ENCODE measurements at places on chromosomes 1 and 21. TPM values are rescaled to one million over a fixed set of nuclear protein-coding genes. Genes with fewer than 3 reads are reported as not detected.
A peak's percentile ranks its signal among the peaks of the same experiment; 100 is the strongest.

DNA sequence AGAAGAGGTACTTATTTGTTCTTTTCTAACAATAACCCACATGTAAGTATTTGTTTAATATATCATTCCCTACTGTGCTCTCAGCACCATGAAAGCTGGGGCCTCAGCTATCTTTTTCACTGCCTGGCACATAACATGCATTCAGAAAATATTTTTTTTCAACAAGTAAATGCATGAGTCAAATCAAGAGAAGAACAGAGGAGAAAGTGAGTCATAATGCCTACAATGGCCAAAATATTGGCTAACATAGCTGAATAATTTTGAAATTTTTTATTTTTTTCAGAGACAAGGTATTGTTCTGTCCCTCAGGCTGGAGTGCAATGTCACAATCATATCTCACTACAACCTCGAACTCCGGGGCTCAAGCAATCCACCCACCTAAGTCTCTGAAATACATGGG is 252.2 kb upstream of the ADAMTS5 start:
- H3K27ac ChIP-seq, result no peak overlapping the region
- no peaks in the 10 kb centered on the region for H3K27me3 ChIP-seq
- H3K36me3 ChIP-seq, result no peaks in the 10 kb centered on the region
- no peak for DNase-seq
- no peaks in the 10 kb centered on the region for H3K4me1 ChIP-seq

- H3K4me1 ChIP-seq, result peaks cover 16% of the 10 kb centered on the region
- H3K27me3 ChIP-seq, result no peaks in the 10 kb centered on the region
- DNase-seq, result no peak
- H3K36me3 ChIP-seq, result no peaks in the 10 kb centered on the region
- no peak overlapping the region for H3K27ac ChIP-seq
Observed at GRCh38 chr1:115071012-115071664, 18.2 kb downstream of the TSPAN2 start.

GRCh38 chr21:16108561-16109075 is 378.8 kb downstream of the USP25 start:
- H3K27ac ChIP-seq, result no peak overlapping the region
- no peak overlapping the region for H3K4me3 ChIP-seq
- H3K4me1 ChIP-seq, result no peaks in the 10 kb centered on the region
- H3K36me3 ChIP-seq, result no peaks in the 10 kb centered on the region

- DNase-seq, result no peak
- no peaks in the 10 kb centered on the region for H3K4me1 ChIP-seq
- no peaks in the 10 kb centered on the region for H3K36me3 ChIP-seq
- H3K27ac ChIP-seq, result no peak overlapping the region
- no peak overlapping the region for H3K4me3 ChIP-seq
Observed at GRCh38 chr1:32342704-32343103, 6.7 kb upstream of the MARCKSL1 start.

SIM2 gene
- total RNA-seq, result not detected

- H3K27ac ChIP-seq, result no peak overlapping the region
- DNase-seq, result peak; percentile 86
- H3K27me3 ChIP-seq, result no peaks in the 10 kb centered on the region
- no peaks in the 10 kb centered on the region for H3K36me3 ChIP-seq
Observed at GRCh38 chr1:22709891-22710700, 543 bp upstream of the EPHB2 start.

NUDT4B gene
- 1.2 TPM for total RNA-seq

DNA sequence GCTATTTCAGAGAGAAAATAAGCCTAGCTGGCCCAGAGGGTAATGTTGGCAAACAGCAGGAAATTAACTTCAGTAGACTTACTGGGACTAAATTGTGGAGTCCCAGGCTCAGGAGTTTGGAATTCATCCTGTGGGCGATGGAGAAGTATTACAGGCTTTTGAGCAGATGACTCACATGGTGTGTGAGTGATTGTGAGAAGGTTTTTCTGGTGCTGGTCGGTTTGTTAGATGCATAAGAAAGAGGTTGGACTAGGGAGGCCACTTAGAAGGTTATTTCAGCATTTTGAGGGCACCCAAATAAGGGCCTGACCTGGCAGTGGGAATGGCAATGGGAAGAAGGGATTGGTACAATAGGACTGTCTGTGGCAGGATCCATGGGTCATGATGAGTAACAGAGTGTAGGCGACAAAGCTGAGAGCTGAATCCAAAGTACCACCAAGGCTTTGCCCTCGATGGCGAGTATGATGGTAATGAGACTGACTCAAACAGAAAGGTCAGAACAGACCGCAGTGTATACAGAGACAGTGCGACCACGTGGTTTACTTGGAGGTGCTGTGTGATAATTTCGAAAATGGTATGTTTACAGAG is 69.2 kb upstream of the KIF26B start:
- H3K27ac ChIP-seq, result no peak overlapping the region
- H3K4me3 ChIP-seq, result no peak overlapping the region
- no peaks in the 10 kb centered on the region for H3K4me1 ChIP-seq
- H3K27me3 ChIP-seq, result no peaks in the 10 kb centered on the region
- peaks cover 1% of the 10 kb centered on the region for H3K36me3 ChIP-seq

XCL2 gene
- 1.1 TPM for total RNA-seq

DNA sequence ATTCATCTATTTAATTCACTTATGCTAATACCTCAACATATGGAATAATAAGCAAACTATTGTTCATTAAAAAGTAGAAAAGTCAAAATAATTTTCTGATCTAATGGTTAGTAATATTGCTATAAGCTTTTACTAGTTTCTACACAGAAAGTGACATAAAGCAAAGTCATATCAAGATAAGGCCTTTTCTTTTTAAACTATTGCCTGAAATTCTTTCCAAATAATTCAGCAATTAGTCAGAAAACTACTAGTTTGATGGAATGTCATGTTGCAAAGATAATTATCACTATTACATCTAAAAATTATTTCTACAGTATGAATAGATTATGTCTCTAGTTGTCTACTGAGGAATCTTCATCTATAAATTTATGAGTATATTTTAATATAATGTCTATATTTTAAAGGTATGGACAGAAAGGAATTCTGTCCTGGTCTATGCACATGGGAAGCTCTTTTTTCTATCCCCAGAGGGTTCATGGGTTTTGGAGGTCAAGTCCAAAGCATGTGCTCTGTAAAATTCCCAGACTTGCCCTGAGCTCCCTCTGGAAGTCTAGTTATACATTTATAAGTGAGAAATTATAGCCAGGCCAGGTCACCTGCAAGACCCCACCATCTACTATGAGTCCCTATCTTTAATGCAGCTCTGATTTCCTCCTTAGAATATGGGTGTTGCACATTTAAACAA is 84.6 kb upstream of the DPYD start:
- H3K4me1 ChIP-seq, result no peaks in the 10 kb centered on the region
- DNase-seq, result no peak
- H3K27ac ChIP-seq, result no peak overlapping the region
- H3K4me3 ChIP-seq, result no peak overlapping the region
- H3K36me3 ChIP-seq, result no peaks in the 10 kb centered on the region

SLC25A34 gene
- total RNA-seq, result 4.3 TPM

DNA sequence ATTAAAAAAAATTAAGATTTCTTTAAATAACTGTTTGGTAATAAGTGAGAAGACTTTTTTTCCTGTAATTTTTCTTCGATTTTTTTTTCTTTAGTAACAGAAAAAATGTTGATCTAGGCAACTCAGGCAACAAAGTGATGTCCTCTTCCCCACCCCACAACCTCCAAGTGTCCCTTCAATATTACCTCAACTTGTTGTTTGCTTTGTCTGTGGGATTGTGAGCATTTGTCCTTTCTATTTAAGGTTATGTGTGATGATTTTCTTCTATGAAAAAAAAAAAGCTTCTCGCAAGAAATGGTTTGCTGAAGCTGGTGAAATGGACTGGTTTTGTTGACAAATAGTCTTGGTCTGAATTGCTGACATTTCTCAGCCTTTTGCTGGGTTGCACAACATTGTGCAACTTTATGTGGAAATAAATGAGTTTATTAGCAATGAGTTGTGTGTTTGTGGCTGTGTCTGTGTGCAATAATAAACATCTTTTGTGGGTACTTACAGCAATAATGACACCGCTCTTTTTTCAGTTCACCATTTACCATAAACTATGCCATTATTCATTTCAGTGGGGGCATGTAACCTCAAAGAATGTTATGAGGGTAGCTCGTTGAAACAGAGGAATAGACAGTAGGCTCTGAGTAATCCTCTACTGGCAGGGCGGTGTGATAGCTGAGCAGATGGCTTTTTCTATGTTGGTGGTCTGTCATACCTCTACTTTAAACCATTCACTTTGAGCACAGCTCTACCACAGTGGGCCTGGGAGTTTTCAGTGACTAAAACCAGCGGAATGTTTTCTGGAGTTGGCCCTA is 218.4 kb downstream of the HLX start:
- no peak overlapping the region for H3K27ac ChIP-seq
- no peaks in the 10 kb centered on the region for H3K4me1 ChIP-seq
- H3K27me3 ChIP-seq, result no peaks in the 10 kb centered on the region
- H3K36me3 ChIP-seq, result no peaks in the 10 kb centered on the region

FCMR gene
- 3.3 TPM for total RNA-seq

SELP gene
- total RNA-seq, result 9.1 TPM

GRCh38 chr1:162133566-162133965 is 64.1 kb downstream of the NOS1AP start:
- DNase-seq, result no peak
- no peak overlapping the region for H3K4me3 ChIP-seq
- H3K27ac ChIP-seq, result no peak overlapping the region
- H3K27me3 ChIP-seq, result no peaks in the 10 kb centered on the region
- peaks cover 5% of the 10 kb centered on the region for H3K4me1 ChIP-seq

DNA sequence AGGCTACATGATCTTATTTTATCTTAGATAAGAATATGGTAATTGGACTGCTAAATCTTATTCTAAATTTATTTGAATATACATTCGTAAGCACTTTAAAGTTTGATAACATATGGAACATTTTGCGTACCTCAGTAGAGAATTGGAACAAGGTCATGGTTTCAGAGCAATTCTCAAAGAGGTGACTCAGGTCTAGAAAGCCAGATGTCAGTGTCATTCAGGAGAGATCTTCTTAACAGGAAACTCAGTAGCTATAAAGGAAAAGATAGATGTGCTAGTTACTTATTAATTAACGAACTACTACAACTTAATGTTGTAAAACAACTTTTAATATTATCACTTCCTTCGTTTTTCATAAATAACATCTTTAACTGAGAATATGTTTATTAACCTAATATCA is 142.5 kb downstream of the USP25 start:
- no peak overlapping the region for H3K4me3 ChIP-seq
- H3K27ac ChIP-seq, result no peak overlapping the region
- no peaks in the 10 kb centered on the region for H3K27me3 ChIP-seq

DNA sequence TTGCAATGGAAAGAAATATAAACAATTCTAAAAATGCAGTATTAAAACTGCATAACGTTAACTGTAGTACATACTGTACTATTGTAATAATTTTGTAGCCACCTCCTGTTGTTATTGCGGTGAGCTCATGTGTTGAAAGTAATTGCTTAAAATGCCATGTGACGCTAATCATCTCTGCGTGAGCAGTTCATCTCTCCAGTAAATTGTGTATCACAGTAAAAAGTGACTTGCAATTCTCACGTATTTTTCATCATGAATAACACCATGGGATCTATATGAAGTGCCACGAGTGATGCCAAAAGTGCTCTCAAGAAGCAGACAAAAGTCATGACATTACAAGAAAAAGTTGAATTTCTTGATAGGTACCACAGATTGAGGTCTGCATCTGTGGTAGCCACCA is 82.4 kb upstream of the CYYR1 start:
- H3K36me3 ChIP-seq, result no peaks in the 10 kb centered on the region
- DNase-seq, result no peak
- H3K4me3 ChIP-seq, result no peak overlapping the region
- H3K27ac ChIP-seq, result no peak overlapping the region

GCSAML gene
- 0.81 TPM for total RNA-seq

CD164L2 gene
- not detected for total RNA-seq

DNAJC28 gene
- 2.7 TPM for total RNA-seq

BTG2 gene
- 51.6 TPM for total RNA-seq

NR5A2 gene
- 2.0 TPM for total RNA-seq

LRIG2 gene
- 15.1 TPM for total RNA-seq

TIAM1 gene
- 12.9 TPM for total RNA-seq

- no peak overlapping the region for H3K27ac ChIP-seq
- DNase-seq, result no peak
- H3K4me3 ChIP-seq, result no peak overlapping the region
- H3K4me1 ChIP-seq, result no peaks in the 10 kb centered on the region
Observed at GRCh38 chr1:9759939-9760338, 63.8 kb downstream of the CLSTN1 start.

- H3K27ac ChIP-seq, result no peak overlapping the region
- H3K36me3 ChIP-seq, result no peaks in the 10 kb centered on the region
- no peaks in the 10 kb centered on the region for H3K27me3 ChIP-seq
- no peak for DNase-seq
Observed at GRCh38 chr1:112893288-112894009, 62.5 kb downstream of the SLC16A1 start.

RIPPLY3 gene
- not detected for total RNA-seq

GRCh38 chr21:44416193-44416592 is 39.1 kb upstream of the LRRC3 start:
- no peaks in the 10 kb centered on the region for H3K36me3 ChIP-seq
- H3K27me3 ChIP-seq, result no peaks in the 10 kb centered on the region
- no peak overlapping the region for H3K4me3 ChIP-seq

DNA sequence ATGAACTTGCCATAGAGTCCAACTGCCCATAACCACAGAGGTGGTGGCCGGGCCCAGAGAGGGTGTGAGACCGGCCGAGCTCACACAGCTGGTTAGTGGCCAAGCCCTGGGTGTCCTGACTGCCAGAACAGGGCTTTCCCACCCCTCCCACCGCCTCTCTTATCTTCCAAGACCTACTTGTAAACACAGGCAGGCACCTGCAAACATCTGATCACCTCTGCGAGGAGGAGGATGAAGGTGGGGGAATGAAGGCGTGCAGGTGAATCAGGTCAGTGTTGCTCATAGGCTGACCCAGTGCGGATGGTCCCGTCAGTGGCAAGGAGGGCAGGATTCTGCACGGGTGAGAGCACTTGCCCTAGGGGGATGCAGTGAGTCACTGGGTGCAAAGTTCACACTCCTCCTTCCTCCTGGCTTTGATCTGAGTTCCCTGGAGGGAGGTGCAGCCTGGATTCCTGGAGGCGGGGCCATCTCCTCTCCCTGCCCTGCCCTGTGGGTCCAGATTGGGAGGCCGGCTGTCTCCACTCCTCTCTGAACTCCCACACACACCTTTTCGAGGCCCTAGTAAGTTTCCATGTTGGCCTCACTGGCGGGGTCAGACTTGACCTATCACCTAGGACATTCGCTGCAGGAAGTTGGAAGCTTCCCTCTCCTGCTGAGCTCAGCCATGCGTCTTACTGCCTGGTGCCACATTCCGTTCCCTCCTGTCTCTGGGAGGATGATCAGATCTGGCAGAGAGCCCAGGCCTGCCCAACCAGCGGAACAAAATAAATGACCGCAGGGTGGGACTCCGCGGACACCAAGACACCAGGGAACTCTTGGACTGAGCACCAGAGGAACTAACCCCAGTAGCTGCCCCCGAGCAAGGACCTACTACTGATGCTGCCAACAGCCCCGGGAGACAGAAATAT is 7.3 kb downstream of the UQCRHL start:
- H3K36me3 ChIP-seq, result no peaks in the 10 kb centered on the region
- no peak overlapping the region for H3K4me3 ChIP-seq
- peaks cover 1% of the 10 kb centered on the region for H3K4me1 ChIP-seq
- no peaks in the 10 kb centered on the region for H3K27me3 ChIP-seq

PRDM15 gene
- total RNA-seq, result 9.0 TPM
